Body of pancreas (tissue), 4 donors: ENCODE measurements at places on chromosomes 3 and 15.

GRCh38 chr3:16417945-16418739 lies 95.4 kb downstream of the RFTN1 start:
- DNase-seq, result no peak

GRCh38 chr3:85977615-85978338 lies 1013.2 kb downstream of the VGLL3 start:
- no peak for DNase-seq

DNA sequence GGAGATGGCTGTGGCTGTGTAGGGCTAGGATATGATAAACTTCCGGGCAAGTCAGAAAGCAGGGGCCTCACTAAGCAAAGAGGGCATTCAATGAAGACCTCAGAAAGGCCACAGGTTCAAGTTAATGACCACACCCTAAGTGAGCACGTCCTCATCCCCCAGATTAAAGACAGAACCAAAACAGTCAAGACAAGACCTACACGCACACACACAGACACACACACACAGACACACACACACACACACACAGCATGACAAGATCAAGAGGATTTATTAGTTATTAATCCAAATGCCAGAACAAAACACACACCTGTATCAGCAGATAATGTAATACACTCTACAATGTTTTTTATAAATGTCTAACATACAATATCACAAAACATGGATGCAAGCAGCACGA lies 546.2 kb downstream of the FGF12 start:
- no peak for DNase-seq

- DNase-seq, result no peak
These were observed 150.7 kb downstream of the FNDC3B start for GRCh38 chr3:172189987-172190603.

GRCh38 chr3:23153436-23153835 lies 49.7 kb upstream of the UBE2E2 start:
- no peak for DNase-seq

DNA sequence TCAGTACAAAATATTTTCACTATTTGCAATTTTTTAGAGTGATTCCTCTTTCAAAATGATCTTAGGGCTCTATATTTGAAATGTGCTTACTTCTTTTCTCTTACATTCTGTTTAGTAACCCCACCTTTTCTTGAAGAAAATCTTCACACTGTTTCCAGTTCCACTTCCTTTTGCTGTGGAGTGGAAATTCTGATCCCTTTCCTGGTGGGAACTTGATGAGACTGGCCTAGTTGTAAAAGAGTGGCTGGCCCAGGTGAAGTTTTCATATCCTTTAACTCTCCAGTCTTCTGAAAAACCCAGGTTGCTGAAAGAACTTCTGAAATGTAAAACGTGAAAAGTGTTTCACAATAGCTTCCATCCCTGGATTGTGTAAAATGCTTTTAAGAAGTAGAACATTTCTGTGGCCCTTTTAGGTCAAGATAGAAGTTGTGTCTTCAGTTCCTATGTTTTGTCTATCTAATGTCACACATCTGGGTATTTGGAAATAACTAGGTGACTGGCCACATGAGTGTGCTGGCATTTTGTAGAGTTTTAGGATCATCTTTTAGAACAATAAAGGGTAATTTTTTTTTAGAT lies 84.8 kb upstream of the LRIG1 start:
- no peak for DNase-seq

GRCh38 chr3:40851836-40852235 lies 327.1 kb downstream of the ZNF621 start:
- no peak for DNase-seq

DNA sequence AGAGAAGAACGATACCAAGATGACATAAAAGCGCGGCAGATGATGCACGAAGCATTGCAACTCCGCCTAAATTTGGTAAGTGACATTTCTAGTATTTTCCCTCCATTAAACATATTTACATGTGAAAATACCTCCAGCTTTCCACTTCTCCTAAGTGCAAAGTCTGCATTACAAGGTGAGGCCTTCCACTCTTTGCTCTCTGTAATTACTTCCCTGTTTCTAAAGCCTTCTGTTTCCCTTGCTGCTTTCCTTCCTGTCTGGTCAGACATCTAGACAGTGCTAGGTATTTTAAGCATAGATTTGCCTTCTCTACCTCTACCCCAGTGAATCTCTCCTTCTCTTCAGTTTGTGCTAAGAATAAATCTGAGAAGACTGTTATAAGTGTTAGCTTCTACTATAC lies 1.9 kb downstream of the P2RY12 start:
- no peak for DNase-seq

- peak; percentile 52 for DNase-seq
These were observed 21.5 kb upstream of the CHD2 start for GRCh38 chr15:92878593-92879053.

DNA sequence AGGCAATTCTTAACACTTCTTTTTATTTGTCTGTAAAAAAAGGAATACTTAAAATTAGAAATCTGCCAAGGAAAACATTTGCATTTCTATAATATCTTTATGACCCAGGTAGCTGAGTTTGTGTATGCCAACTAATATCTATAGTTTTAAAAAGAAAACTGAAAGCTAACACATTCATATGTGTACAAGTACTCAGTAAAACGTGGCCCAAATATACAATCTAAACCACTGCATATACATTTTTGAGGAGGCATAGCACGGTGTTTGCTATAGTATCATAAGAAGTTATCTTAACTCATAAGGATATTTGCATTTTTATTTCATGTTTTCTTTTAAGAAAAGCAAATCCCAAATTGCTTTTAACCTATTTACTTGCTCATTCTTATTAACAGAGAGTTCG lies 172.7 kb downstream of the ZBTB20 start:
- no peak for DNase-seq
